ENCODE measurements at places on chromosomes 7 and 10. TPM values are rescaled to one million over a fixed set of nuclear protein-coding genes. Genes with fewer than 3 reads are reported as not detected.

CFAP69 gene
- 1.6 TPM for total RNA-seq

FAM25A gene
- total RNA-seq: not detected

ATRNL1 gene
- total RNA-seq: 5.4 TPM

LRRC18 gene
- total RNA-seq: not detected

TYW1B gene
- total RNA-seq: 0.89 TPM

PTPN20 gene
- total RNA-seq: not detected

DENND2A gene
- total RNA-seq: 11.5 TPM

GRCh38 chr10:49207113-49207512 lies 18.9 kb upstream of the TMEM273 start:
- DNase-seq: no peak

- DNase-seq: no peak
Observed at GRCh38 chr10:7507887-7508726, 97.3 kb upstream of the SFMBT2 start.

DNA sequence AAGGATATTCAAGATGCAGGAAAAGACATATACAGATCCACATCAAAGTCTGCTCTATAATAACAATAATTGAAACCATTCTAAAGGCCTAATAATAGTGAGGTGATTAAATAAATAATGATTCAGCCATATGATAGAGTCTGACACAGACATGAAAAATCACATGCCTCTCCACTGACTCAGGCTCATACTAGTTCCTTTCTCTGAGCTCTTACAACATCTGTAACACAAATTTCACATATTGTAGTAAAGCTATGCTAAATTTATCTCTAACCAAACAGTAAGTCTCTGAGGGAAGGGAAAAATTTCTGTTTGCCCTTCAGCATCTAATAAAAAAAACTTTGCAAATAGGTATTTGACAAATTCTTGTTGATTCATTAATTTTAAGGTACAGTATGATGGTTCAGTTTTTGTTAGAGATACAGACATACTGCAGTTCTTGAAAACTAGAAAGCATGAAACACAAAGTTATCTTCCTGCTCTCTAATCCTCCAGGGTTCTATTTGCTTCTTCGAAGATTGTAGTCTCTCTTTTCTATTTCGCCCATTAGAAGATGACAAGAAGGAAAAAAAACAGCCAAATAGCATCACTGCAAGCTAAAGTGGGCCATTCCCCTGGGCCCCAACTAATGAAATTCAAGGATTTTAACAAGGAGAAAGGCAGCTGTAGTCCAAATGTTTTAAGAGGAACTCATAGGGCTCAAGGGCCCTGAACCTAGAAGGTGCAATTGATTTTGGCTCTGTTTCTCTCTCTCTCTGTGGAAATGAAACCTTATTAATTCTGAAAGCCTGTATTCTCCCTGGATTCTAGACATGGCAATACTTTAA lies 53.9 kb downstream of the CUBN start:
- peak; percentile 77 for DNase-seq

- DNase-seq: no peak
Observed at GRCh38 chr7:129007572-129007971, 47.3 kb downstream of the TNPO3 start.

GRCh38 chr7:80387634-80388193 lies 124.2 kb downstream of the GNAT3 start:
- DNase-seq: peak; percentile 87

- DNase-seq: no peak
Observed at GRCh38 chr10:11742009-11742778, at the start of gene ECHDC3. Gene ECHDC3, plus strand, starts transcription at chr10:11742382. Its CDS starts 195 bp downstream, at chr10:11742577.

- DNase-seq: no peak
Observed at GRCh38 chr7:158569858-158570323, 17.7 kb downstream of the PTPRN2 start.

DNA sequence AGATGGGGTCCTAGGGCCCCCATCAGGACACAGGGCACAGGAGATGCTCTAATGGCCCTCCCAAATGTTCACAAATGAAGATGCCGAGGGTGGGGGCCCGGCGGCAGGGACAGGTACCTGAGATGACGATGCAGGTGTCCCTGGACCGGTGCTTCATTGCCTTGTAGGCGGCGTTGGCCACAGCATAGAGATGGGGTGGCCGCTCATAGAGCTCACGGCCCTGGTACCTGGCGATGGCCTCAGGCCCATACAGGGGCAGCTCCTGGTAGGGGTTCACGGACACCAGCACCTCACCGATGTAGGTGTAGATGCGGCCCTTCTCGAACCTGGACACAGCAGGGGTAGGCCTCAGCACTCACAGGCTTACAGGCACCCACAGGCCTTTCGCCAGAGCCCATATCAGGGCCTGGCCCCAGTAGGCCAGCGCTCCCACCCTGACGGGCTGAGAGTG lies 2.0 kb downstream of the MYO1G start:
- DNase-seq: no peak

GRCh38 chr10:77310288-77310840 lies 327.2 kb downstream of the KCNMA1 start:
- no peak for DNase-seq

GRCh38 chr7:94421681-94422080 lies 27.0 kb downstream of the COL1A2 start:
- no peak for DNase-seq

DNA sequence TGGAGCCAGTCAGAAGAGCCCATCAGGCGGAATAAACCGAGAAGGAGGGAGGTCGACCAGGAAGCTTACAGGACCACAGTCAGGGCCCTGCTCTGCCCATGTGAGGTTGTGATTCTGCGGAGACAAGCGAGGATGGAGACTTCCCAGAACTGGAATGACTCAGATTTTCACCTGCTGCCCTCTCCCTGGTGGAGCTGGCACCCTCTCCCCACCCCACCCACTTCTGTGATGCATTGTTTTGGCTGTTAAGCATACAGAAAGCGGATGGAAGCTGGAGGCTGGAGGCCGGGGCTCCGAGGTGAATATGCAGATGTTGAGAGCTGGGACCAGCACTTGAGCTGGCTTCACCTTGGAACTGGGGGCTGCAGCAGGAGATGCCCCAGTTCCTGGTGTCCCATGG lies 57.4 kb downstream of the NPTX2 start:
- DNase-seq: no peak

- no peak for DNase-seq
Observed at GRCh38 chr10:5663692-5664427, 2.5 kb downstream of the ASB13 start.

DNA sequence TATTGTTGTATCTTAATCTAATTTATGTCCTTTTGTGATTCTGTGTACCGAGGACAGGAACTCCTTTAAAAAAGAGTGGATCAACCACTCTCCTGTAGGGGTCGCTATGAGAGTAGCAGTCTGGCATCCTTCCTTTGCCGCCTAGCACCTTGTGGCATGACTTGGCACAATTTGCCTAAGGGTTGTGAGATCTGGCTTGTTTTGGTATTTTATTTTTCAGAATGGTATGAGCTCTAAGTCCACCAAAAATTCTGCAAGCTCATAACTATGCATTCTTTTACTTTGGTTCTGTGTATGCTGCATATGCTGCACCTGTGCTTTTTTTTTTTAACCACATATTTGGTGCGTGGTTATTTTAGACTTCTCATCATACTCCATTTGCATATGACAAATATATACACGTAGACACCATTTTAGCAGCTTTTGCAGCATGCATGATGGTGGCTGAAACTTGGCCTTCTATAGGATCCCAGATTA lies 112.8 kb downstream of the CDK14 start:
- peak; percentile 45 for DNase-seq

DNA sequence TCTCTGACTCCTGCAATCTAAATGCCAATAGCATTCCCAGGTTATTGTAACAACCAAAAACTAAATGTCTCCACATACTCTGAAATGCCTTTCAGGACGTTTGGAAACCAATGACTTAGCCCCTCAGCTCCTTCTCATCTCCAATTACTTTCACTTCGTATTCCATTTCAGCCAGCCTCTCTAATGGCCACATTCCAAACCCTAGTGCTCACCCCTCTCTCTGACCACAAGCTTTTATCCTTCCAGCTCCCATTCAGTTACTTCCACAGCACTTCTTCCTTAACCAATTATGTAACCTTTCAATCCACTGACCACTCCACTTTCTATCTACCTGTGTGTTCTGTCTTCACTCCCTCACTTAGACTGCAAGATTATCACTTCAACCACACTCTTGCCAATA lies 4.3 kb downstream of the NOC3L start:
- peak; percentile 94 for DNase-seq

DNA sequence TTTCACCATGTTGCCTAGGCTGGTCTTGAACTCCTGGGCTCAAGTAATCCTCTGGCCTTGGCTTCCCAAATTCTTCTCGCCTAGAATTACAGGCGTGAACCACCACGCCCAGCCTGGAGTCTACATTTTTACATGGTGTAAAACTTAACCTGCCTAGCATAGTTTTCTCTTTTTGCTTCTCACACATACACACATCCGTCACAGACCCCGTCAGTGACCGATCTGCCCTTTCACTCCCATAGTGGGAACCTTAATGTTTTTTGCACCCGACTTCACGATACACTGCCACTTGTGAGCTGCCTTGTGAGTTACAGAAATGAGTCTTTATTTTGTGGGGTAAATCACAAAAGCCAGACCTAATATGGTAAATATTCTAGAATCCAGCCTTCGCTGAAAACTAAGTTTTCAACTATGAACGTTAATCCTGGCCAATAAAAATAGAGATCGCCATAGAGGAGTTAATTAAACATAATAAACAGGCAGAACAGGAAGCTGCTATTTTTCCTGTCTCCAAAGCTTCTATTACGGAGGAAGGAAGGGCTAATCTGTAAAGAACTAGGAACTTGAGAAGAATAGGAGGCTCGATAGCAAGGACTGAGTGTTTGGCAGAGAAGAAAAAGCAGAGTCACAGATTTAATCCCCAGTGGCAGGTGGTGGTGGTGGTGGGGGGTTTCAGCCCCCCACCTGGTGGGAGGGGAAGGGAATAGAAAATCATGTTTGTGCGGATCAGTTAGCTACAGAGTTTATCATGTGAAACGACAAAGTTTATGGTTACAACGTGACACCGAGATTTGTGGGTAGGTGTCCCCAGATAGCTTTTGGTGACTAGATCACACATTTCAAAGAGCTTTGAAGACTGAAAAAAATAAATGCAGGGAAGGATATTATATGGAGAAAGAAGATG lies 14.7 kb upstream of the FAM171A1 start:
- no peak for DNase-seq

All from M059J (cell line).